ENCODE measurements at places on chromosomes 12 and 14.

- DNase-seq, result no peak
These were observed 253.9 kb downstream of the CACNA1C start for GRCh38 chr12:2306735-2307134.

- DNase-seq, result peak; percentile 9
These were observed 64.9 kb upstream of the GALNT9 start for GRCh38 chr12:132393991-132394949.

GRCh38 chr14:76998910-76999309 lies 29.6 kb downstream of the IRF2BPL start:
- DNase-seq, result no peak

DNA sequence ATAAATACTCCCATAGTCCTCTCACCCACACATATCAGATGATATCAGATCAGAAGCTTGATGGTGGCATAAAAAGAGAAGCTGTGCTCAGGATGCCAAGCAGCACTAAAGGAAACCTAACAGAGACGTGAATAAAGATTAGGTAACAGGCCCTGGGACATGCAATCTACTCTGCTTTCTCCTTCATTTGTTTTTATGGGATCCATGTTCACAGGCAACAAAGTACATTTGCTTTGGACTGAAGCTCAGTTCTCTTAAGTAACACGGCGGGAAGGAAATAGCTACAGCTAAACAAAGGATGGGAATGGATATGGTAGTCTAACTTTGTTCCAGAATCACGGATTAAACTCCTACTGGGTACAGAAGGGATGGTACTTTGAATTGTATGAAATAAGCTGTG lies 119.5 kb downstream of the TTC7B start:
- DNase-seq, result no peak

GRCh38 chr12:116878567-116879508 lies 2.4 kb downstream of the HRK start:
- DNase-seq, result no peak

DNA sequence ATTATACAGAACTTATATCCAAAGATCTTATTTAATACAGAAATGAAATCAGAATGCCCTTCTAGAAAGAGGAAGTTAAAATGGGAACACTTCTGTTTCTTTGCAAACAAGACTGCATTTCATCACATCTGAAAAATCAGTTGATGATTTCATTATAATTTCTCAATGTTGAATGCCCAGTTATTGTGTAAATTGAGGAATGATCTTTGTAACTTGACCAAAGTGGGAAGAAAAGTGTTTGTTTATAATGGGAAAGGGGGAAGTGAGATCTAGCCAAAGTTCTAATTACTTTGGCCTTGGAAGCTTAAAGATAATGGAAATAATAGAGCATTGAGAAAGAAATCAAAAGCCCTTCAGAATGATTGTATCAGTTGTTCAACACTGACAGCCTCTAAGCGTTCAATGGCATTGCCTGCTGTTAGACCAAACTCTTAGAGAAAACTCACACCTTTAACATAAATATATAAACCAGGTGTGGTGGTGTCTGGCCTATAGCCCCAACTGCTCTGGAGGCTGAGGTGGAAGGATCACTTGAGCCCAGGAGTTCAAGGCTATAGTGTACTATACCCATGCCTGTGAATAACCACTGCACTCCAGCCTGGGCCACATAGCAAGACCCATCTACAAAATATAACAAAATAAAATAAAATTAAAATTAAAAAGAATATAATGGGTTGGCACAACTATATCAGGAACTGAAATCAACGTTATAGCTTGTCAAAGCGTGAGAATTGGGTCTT lies 9.9 kb upstream of the LYZ start:
- no peak for DNase-seq

GRCh38 chr12:93667672-93668071 lies 9.5 kb upstream of the CRADD start:
- no peak for DNase-seq

DNA sequence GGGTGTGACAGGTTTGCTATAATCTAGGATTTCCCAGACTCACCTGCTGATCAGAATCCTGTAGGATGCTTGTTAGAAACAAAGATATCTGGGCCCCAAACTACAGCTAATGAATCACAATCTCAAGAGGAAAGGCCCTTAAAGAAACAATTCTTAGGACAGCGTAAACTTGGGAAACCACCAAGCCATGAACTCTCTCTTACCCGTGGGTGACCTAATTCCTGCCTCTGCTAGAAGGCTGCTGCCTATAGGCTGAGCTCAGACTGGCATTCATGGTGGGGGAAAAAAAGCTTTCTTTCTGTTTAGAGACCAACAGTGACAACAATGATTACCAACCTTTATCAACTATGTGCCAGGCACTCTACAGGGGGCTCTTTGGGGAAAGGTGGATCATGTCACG lies 213.9 kb upstream of the FKBP4 start:
- no peak for DNase-seq

- no peak for DNase-seq
These were observed 24.9 kb downstream of the SNRNP35 start for GRCh38 chr12:123482876-123483275.
